AG08396 (cell line): ENCODE measurements at places on chromosomes 3 and 15.
A peak's percentile ranks its signal among the peaks of the same experiment; 100 is the strongest.

DNA sequence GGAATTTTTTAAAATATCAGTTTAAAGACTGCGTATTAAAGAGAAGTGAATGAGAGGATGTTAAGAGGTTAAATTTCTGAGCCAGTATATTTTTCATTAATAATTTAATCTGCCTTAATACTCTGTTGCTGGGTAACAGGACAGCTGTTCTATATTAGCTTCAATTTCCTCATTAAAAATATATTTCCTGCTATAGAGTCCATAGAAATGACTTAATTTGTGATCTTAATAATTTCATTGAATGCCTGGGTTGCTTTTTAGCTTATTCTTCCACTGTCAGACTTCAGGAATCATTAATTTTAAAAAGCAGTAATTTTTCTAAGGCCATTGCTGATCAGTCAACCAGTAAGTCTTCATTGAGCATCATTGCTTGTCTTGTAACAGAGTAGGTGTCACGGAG, 129.0 kb downstream of the THSD4 start:
- DNase-seq: no peak

DNA sequence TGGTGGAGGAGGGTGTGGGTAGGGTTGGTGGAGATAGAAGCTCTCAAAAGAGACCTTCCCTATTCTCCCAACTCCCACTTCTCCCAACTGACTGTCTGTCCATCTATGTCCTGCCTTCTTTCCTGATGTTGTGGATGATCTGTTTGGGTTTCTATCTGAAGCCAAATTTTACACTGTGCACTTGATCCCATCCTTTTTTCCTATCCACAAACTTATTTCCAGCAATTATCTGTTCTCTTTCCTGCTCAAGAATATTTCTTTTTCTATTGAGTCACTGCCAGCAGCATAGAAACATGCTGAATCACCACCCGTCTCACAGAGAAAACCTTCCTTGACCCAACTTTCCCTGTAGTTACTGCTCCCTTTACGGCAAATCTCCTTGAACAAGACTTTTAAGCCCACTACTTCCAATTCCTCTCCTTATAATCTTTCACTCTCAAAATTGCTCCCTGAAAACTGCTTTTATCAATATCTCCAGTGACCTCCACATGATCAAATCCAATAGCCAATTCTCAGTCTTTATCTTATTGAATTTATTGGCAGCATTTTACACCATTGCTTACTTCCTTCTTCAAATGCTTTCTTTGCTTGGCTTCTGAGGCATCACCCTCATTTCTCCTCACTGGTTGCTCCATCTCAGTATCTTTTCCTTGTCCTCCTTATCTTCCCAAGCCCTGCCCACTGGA, 141.2 kb upstream of the SLC7A14 start:
- peak; percentile 59 for DNase-seq

GRCh38 chr15:48001393-48002039, 119.3 kb upstream of the SLC24A5 start:
- DNase-seq: no peak

- DNase-seq: no peak
These were observed 108.4 kb downstream of the ADAMTSL3 start for GRCh38 chr15:83762367-83762766.

GRCh38 chr3:129352650-129353588, 74.2 kb downstream of the HMCES start:
- DNase-seq: no peak

- no peak for DNase-seq
These were observed 14.9 kb downstream of the SIAH2 start for GRCh38 chr3:150747886-150748683.

GRCh38 chr3:183338520-183338919, 85.5 kb downstream of the B3GNT5 start:
- DNase-seq: no peak

- DNase-seq: no peak
These were observed 566.1 kb downstream of the TBL1XR1 start for GRCh38 chr3:176631165-176631564.

GRCh38 chr15:67843571-67844387, 3.9 kb upstream of the RNU6-1 start:
- peak; percentile 55 for DNase-seq

DNA sequence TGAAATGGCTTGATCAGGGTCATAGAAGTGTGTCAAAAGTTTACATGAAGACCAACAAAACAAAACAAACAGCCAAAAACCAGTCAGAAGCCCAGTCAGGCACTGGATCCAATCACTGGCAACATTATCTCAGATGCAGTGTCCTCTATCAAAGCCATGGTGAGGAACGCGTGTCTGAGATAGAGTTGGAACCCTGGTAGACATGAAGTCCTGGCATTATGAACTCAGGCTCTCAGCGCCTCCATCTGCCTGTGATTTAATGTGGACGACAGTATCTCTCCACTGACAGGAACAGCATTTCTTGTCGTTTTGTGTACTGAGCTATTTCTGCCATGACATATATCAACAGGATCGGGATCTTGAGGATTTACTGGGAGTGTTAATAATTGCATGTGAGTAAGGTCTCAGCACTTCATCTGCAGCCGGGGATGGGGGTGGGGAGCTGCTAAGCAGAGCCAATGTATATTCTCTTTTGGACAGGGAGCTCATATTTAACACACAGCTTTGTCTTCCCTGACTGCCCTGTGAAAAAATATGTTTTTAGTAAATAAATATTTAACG, 1120.0 kb downstream of the IGSF11 start:
- no peak for DNase-seq

DNA sequence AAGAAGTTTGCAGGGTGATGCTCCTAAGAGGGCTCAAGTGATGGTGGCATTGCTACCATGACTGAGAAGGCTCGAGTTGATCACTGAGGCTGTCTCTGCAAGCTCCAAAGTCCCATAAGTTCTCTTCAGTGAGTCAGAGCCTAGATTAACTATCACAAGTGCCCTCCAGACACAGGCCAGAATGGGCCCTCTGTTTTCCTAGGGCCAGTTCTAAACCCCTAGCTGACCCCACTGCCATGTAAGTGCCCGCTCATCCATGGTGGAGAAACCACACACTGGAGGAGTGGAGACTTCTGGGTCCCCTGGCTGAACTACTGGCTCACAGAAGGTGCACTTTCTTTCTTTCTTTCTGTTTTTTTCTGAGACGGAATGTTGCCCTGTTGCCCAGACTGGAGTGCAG, 87.6 kb upstream of the WNT5A start:
- DNase-seq: no peak

DNA sequence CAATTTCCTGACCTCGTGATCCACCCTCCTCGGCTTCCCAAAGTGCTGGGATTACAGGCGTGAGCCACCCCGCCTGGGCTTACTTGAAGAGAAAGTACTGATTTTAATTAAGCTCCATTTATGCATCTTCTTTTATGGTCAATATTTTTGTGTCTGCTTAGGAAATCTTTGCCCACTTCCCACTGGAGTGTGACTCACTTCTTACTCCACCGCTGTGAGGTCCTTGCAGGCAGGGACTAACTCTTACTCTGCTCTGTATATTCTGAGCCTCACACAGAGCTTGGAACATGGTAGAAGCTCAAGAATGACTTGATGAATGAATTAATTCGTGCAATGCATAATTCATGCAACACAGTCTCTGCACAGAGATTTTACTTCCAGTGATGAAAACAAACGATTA, 2.9 kb upstream of the TM4SF19 start:
- peak; percentile 31 for DNase-seq

DNA sequence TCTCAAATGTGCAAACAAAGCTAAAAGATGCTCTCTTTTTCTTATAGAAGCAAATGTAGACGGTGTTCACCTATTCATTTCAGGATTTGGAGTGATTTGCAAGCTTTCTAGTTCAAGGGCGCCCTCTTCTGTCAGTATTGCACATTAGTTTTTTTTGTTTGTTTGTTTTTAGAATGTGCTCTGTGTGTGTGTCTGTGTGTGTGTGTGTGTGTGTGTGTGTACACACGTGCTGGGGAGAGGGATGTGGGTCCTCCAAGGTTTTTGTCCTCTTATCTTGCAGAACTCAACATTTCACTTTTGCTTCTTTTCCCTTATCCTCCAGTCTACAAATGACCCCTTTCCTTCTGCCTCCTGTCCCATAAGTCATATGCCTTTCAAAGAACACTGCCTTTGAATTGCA, 23.5 kb downstream of the DNAH1 start:
- DNase-seq: peak; percentile 44

- no peak for DNase-seq
These were observed 36.7 kb downstream of the MAP2K5 start for GRCh38 chr15:67579164-67579563.

- no peak for DNase-seq
These were observed 36.5 kb downstream of the ALS2CL start for GRCh38 chr3:46656778-46657556.

DNA sequence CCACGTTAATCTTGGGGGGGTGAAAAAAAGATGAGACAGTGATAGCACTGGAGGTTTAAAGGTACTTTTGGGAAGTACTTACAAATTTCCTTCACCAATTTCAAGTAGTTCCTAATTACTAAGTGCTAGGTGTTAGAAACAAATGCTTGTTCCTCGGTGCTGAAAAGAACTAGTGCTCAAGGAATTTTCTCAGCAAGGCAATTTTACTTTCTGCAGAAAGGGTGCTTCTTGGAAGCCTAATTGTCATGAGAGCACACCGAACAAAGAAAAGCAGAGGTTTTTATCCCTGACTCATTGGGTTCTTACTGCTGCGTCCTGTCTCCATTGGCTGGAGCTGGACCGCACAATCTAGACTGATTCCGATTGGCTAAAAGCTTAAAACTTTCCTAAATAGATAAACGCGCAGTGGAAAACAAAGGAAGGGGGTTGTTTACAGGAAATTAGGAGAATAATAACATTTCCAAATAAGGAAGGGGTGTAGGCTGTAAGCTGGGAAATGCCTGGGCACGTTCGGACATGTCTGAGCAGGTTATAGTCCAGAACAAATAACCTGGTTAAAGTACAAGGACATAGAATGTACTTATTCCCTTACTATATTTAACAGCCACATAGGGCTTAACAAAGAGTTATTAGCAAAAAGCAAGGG, 49.6 kb downstream of the CHD2 start:
- no peak for DNase-seq

GRCh38 chr3:184505076-184505878, 56.3 kb upstream of the EPHB3 start:
- DNase-seq: no peak

DNA sequence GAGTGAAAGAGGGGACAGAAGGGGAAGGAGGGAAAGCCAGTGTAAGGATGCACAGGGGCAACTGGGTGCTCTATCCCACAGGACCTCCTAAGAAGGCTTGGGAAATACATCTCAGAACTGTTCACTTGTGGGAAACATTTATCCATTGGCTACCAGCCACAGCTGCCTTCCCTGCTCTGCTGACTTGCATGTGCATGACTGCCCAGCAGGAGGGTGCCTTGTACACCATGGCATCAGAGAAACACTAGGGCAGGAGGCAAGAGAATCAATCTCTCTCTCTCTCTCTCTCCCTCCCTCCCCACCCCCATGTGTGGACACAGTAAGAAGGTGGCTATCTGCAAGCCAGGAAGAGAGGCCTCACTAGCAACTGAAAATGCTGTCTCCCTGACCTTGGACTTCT, 62.9 kb upstream of the ZBTB38 start:
- no peak for DNase-seq

DNA sequence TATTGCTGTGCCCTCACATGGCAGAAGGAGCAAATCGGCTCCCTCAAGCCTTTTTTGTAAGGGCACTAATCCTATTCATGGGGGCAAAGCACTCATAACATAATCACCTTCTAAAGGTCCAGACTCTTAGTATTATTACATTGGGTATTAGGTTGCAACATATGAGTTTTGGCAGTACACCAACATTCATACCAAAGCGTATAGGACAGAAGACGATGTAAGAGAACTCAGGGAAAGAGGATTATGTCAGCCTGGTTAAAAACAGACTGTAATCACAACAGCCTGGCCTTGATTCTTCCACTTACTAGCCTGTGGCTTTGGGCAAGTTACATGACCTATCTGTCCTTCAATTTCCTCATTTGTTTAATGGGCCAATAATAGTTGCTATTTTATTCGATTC, 828.5 kb upstream of the NECTIN3 start:
- no peak for DNase-seq

DNA sequence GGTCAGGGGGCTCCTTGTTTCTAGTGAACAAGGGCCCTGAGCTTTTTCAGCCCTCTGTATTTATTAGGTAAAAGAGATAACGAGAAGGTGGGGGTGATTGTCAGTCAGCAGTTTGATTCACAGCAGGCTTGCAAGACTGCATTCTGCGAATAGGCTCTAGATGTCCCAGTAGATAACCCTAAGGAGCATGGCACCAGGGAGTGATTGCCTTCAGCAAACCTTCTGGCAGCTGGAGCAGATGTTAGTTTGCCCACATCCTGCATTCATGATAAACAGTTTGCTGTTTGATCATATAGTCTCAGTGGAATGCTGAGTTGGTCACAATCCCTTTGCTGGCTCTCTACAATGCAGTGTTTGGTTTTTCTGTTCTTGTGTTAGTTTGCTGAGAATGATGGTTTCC, 161.3 kb upstream of the GADL1 start:
- no peak for DNase-seq

GRCh38 chr3:171430530-171430929, 29.7 kb downstream of the TNIK start:
- DNase-seq: no peak

DNA sequence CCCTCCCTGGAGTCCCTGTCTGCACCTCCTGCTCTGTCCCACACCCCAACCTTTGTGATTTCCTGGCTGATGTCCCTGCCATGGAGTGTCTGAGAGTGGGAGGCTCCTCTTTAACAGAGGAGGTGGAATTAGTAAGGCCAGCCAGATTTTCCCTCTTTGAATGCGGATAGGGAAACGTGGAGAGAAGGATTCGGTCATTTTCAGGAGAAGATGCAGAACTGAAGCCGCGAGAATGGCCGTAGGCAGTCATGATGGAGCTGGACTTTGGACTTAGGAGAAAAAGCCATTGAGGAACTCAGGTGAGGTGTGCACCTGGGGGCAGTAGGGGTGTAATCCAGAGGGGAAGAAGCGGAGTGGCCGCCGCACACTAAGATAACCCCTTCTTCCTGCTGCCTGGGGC, 138.1 kb upstream of the ATP10A start:
- DNase-seq: no peak

DNA sequence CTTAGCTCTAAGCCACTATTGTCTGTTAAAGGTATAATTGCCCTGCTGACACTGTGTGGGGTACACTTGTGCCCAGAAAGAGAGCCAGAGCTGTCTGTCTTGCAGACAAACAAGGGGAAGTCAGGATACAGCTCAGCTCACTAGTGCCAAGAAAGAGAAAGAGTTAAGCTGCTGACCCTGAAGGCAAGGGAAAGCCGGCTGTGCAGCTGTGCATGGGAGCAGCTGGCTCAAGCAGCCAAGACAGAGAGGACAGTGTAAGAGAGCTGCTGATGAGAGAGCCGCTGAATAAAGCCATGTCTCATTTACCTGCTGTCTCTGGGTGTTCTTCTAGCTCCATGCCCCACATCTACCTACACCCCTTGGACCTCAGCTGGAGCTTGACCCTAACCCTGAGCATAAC, 428.1 kb upstream of the NAALADL2 start:
- DNase-seq: no peak
